Endothelial cell of umbilical vein (primary cell): ENCODE measurements at places on chromosomes 11 and 22. TPM values are rescaled to one million over a fixed set of nuclear protein-coding genes. Genes with fewer than 3 reads are reported as not detected.

UBASH3B gene
- total RNA-seq = 38.1 and 38.8 TPM in 2 replicates

OR8D4 gene
- not detected in 2 replicates for total RNA-seq

- no peak for DNase-seq
These were observed 16.6 kb downstream of the PLEKHA7 start for GRCh38 chr11:16997624-16998023.

DNA sequence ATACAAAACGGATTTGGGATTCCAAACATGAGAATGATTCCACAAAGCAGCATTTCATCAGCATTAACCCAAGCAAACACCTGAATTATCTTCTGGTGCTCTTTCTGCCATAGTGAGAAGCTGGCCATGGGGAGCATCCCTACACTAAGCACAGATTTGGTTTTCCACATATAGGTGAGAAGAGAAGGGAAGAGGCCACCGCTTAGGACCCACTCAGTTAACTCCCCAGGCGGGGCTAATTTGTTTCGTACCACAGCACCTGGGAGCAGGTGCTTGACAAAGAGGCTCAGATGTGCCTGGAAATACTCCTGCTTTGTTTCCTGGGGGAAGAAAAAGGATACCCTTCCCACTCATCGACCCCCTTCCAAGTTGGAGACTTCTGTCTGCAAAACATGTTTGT is 64.2 kb downstream of the RAB30 start:
- DNase-seq = no peak

- no peak for DNase-seq
These were observed at the start of gene SUSD2 for GRCh38 chr22:24181088-24181995. Gene SUSD2 (plus strand): TSS chr22:24181487. CDS start chr22:24181520, 33 bp downstream.

DNA sequence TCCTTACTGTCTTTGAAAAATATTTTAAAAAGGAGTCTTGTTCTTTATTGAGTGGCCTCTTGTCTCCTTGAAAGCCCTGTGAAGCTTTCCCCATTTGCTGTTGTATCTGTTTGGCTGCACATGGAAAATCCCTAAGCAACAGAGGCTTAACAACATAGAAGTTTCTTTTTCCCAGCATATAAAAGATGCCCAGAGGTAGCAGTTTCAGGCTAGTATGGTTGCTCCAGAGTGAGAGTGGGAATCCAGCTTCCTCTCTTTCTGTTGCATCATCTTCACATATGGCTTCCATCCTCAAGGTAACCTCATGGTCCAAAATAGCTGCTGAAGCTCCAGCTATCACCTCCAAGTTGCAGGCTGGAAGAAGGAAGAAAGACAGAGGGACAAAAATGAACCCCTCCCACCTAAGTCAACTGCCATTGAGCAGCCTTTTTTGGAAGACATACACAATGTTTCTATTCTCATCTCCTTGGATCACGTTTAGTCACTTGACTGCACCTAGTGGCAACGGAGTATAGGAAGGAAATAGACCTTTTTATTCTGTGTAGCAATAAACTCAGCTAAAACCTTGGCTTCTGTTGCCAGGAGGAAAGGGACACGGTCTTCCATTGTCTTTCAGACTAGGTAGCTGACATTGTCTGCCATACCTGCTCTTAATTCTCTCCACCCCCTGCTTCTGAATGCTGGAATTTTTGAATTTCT is 5.3 kb downstream of the CSF2RB start:
- no peak for DNase-seq

DNA sequence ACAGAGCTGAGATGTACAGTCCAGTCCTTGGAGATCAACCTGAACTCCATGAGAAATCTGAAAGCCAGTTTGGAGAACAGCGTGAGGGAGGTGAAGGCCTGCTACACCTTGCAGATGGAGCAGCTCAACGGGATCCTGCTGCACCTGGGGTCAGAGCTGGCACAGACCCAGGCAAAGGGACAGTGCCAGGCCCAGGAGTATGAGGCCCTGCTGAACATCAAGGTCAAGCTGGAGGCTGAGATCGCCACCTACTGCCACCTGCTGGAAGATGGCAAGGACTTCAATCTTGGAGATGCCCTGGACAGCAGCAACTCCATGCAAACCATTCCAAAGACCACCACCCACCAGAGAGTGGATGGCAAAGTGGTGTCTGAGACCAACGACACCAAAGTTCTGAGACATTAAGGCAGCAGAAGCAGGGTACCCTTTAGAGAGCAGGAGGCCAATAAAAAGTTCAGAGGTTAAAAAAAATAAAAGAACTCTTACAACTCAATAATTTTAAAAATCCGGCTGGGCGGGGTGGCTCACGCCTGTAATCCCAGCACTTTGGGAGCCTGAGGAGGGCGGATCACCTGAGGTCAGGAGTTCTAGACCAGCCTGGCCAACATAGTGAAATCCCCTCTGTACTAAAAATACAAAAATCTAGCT is 69.9 kb upstream of the RTL6 start:
- DNase-seq = peak; percentile 27
